SHP77 (cell line): ENCODE measurements at places on chromosomes 1 and 21.

- no peak for DNase-seq
Observed at GRCh38 chr1:176051902-176052518, 155.1 kb downstream of the COP1 start.

GRCh38 chr1:172682812-172683211, 23.9 kb downstream of the FASLG start:
- no peak for DNase-seq

DNA sequence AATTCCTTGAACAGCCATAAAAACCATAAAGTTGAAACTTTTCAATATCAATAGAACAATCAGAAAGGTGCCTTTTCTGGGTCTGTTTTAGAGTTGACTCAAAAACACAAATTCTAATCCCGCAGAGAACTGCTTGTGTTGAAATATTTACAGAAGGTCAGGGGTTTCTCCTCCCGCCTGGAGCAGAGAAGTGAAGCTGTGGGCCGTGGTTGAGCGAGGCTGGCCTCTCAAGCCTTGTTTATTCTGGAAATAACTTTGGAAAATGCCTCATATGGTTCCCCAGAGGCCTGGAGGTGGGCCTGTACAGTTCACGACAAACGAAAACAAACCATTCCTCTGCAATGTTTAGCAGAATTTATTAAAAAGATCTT, 90.8 kb upstream of the ERRFI1 start:
- DNase-seq = no peak

- DNase-seq = peak; percentile 57
Observed at GRCh38 chr1:41917835-41918449, 780 bp downstream of the HIVEP3 start.

- no peak for DNase-seq
Observed at GRCh38 chr1:237681210-237681609, 209.5 kb downstream of the ZP4 start.

DNA sequence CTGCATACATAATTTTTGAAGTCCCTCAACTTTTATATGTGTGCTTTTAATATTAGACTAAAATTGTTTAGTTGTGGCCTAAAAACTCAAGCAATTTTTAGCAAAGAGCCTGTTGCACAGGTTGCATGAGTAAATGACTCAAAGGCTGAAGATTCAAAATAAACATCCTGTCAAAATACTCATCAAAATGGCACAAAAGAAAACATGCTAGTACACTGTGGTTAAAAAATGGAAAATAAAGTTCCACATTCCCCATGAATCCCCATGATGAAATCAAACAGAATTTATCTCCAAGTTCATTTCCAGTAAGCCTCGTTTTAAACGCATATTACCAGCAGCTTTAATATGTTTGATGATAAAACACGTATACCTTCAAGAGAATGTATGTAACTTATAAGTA, 230.1 kb upstream of the MAP1LC3C start:
- DNase-seq = no peak

DNA sequence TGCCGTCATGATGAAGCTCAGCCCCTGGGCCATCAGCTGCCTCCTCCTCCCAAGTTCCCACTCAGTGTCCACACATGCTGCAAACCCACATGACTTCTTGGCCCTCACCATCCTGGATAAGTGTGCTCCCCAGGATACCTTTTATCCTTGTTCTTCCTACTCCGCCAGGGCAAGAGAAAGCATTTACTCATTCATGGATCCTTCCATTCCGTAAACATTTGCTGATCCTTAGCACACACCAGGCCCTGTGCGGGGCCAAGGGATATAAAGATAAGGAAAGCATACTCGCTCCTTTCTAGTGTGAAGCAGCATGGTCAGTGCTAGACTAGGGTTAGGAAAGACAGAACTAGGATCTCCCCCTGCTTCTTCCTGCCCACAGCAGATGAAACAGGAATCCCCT, 122.1 kb upstream of the HMGB4 start:
- DNase-seq = no peak

DNA sequence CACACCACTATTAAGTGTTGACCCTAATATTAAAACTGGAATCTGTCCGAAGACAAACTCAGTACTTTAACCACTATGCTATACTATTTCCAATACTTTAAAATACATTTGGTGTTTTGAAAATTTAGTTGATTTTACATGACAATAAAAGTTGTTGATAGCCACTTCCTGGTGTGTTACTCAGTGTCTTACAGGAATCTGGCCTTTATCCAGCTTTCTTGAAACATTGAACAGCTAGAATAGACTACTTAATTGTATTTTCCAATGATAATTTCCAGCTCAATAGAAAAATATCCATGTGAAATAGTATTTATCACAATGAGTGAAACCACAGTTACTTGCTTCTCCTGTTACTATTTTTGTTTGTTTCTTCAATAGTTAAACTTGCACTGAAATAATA, 369.6 kb upstream of the ADGRL4 start:
- DNase-seq = no peak

DNA sequence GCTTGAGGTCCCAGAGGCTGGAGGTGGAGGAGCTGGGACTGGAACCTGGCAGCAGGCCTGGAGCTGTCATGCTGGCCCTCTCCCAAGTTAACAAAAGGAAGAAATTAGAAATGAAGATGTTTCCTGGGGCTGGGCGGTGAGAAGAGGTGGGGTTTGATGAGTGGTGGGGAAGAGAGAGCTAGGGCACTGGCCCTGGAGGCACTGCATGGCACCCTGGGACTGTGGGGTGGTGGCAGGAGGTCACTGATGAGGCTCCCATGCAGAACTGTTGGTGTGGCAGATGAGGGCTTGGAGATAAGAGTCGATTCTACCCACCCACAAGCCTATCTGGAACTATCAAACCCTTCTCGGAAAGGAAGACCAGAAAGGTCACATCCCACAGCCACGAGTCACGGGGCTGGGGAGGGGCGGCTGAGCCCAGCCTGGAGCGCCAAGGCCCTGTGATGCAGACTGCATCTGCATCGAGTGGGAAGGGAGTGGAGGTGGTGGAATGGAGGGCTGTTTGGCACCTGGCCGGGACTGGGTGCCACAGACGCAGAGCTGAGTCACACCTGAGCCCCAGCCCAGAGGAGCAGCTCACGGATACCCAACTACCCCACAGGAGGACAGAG, 29.4 kb downstream of the MRPL37 start:
- DNase-seq = no peak

- DNase-seq = no peak
Observed at GRCh38 chr1:104408268-104408667, 658.6 kb downstream of the AMY1C start.

- DNase-seq = no peak
Observed at GRCh38 chr21:45013260-45013841, 61.0 kb upstream of the ADARB1 start.

- DNase-seq = no peak
Observed at GRCh38 chr1:22711071-22711470, 432 bp downstream of the EPHB2 start.

- DNase-seq = no peak
Observed at GRCh38 chr1:236400061-236400603, 6.0 kb downstream of the EDARADD start.

DNA sequence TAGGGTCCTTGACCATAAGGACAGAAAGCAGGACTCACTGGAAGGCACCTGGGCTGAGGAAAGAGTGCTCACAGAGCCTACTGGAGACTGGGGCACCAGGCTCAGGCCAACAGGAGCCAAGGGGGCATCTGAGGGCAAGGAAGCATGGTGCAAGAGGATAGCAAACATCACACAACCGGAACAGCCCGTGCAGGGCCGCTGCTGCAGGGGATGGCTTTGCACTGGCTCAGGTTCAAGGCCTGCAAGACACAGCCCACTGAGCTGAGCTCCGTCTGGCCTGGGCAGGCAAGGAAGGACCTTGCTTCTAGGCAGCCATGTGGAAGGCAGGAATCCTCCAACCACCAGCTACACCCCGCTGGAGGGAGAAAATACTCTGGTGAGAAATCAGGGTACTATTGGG, 59.8 kb upstream of the KIF26B start:
- no peak for DNase-seq

- DNase-seq = peak; percentile 25
Observed at GRCh38 chr1:88061492-88062177, 622.4 kb upstream of the PKN2 start.

GRCh38 chr1:211832661-211833060, 2.1 kb upstream of the LPGAT1 start:
- DNase-seq = no peak

DNA sequence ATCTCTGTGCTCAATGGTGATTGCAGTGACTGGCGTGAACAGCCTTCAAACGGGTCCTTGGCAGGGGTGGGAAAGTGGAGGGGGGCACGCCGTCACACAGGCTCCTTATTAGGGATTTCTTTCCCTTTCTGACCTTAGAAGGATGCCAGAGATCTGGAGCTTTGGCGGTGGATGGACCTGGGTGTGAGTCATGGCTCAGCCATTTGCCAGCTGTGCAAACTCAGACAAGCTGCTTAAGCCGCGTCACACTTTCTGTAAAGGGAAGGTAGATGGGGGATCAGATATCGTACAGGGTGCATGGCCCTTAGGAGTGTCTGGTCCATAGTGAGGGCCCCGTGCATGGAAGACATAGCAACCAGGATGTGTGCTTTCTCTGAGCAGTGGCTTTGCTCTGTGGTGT, 48.3 kb upstream of the C1orf174 start:
- peak; percentile 85 for DNase-seq

DNA sequence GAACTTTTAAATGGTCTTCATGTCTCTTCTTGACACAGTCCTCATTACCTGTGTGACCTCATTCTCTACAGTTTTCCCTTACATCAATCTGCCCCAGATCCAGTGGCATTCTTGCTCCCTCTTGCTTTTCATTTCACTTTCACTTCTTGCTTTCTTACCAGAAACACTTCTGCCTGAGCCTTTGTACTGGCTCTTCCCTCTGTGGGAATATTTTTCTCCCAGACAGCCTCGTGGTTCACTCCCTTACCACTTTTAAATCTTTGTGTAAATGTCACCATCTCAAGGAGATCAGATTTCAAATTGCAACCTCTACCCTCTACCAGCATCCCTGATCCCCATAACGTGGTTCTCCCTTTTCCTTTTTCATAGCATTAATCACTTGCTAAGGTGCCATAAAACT, 73.2 kb downstream of the DISC1 start:
- no peak for DNase-seq

GRCh38 chr1:247089616-247090375, 11.2 kb upstream of the ZNF670 start:
- DNase-seq = no peak

DNA sequence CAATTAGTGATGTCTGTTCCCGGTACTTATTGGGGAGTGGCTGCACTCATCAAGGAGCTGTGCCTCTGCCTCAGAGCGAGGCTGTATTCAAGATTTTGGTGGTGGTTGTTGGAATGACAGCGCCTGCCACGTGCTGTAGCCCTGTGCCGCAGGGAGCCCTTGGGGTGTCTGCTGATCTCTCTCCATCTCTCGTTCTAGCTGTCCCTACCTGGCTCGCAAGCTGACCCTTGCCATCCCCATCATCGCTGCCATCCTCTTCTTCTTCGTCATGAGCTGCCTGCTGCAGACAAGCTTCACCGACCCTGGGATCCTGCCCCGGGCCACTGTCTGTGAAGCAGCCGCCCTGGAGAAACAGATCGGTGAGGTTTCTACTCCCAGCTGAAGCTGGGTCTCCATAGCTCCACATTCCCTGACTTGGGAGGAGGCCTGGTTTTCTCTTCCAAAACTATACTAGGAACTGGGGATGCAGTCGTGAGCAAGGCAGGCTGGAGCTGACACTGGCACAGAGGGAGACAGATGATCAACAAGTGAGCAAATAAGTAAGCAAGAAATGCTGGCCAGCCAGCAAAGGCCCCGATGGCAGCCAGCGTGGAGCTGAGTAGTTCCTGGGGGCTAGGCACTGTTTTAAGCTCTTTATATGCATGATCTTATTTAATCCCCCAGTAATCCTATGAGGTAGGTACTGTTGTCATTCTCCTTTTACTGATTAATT, 5.9 kb downstream of the ZDHHC18 start:
- no peak for DNase-seq

DNA sequence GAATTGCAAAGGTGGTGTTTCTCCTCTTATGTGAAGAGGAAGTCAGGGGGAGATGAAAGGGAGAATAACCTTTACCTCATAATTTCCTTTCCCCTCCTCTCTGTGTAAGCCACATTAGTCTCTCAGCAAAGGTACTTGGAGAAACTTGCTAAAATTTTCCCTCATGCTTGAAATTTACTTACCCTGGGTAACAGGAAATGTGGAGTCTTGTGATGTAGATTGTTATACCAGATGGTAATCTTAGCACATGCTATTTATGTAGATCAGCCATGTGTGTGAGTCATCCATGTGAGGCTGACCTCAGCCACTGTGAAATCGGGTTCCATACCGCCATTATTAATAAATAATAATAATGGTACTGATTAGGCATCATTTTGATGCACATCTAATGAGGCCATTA, 128.4 kb downstream of the TGFB2 start:
- no peak for DNase-seq

GRCh38 chr1:85463731-85464496, 1.0 kb downstream of the DDAH1 start:
- no peak for DNase-seq

GRCh38 chr1:44934791-44935190, 51.6 kb downstream of the EIF2B3 start:
- no peak for DNase-seq

DNA sequence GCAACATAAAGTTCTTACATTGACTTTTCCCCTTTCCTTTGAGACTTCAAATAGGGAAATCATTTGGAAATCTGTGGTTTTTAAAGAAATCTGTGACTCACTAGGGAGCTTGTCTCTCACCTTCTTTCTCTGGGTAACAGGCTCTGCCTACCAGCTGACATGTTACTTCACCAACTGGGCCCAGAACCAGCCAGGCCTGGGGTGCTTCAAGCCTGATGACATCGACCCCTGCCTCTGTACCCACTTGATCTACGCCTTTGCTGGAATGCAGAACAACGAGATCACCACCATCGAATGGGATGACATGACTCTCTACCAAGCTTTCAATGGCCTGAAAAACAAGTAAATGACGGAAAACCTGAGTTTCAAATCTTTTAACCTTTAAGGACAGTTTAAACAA, 9.2 kb upstream of the CHIA start:
- DNase-seq = no peak

GRCh38 chr1:28313702-28314546, 14.9 kb upstream of the MED18 start:
- DNase-seq = no peak

- DNase-seq = no peak
Observed at GRCh38 chr1:47881505-47882442, 115.4 kb downstream of the TRABD2B start.

GRCh38 chr1:215704089-215704860, 137.2 kb downstream of the KCTD3 start:
- no peak for DNase-seq

DNA sequence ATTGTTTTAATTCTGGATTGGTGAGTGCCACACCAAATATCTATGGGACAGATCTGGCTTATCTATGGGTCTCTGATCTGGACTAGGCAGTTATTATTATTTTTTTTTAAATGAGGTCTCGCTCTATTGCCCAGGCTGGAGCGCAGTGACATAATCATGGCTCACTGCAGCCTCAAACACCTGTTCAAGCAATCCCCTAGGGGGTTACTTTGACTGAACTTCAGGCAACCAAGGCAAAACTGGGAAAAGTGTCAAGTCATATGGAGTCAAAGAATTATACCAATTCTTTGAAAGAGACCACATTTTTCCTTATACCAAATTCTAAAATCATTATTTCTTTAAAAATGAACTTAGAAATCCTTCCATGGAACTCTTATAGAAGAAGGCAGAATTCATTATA, 129.1 kb upstream of the HOOK1 start:
- DNase-seq = no peak
